ENCODE measurements at places on chromosomes 2 and 18.

- no peak for DNase-seq
Observed at GRCh38 chr2:31256611-31257382, 22.8 kb downstream of the EHD3 start.

- DNase-seq, result no peak
Observed at GRCh38 chr2:78498125-78498524, 527.4 kb upstream of the REG3G start.

- no peak for DNase-seq
Observed at GRCh38 chr2:20224164-20224715, 690 bp downstream of the SDC1 start.

DNA sequence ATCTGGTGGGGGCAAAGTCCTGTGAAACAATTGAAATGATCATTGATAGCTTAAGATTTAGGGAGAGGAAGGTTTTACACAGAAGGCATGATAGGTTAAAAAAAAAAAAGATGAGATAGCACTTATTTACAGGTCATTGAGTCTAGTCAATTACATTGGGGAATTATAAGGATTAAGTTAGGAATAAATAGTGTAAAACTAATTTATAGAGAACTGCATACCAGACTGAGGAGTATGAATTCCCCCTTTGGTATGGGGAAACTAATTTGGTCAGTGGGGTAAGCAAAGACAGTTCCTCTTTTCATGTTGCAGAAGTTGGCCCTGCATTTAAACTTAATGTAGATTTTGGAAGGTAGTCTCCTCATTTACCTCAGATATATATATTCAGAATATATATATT lies 10.8 kb downstream of the GLS start:
- DNase-seq, result no peak

GRCh38 chr2:114754907-114755563 lies 312.6 kb downstream of the DPP10 start:
- DNase-seq, result no peak

- DNase-seq, result no peak
Observed at GRCh38 chr2:14316594-14316993, 315.9 kb upstream of the LRATD1 start.

DNA sequence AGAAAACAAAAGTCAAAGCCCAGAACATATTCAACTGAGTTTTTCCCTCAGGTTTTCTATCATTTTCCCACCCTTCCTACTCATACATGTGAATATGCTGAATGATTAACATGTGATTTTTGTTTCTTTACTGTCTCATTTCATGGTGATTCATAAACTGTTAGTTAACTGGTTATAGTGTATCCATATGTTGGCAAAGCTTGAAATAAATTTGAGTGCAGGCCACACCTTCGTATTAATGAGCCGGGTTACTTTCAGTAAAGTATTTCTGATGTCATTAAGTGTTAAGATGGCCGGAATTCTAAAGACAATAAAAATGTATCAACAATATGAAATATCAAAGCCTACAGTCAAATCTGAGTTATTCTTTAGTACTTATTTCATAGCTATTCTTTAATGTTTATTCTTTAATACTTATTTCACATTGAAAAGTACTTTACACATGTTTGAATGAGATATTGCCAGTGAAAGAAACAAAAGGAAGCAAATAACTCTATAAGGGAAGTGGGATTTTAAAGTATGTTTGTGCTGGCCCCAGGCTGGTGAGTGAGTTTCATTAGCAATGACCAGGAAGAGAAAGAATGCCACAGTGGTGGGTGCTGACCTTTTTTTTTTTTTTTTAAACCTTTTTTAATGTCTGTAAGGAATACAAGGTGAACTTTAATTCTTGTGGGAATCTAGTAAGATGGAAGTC lies 178.6 kb downstream of the NEDD4L start:
- no peak for DNase-seq

GRCh38 chr18:67476585-67476984 lies 39.9 kb downstream of the DSEL start:
- no peak for DNase-seq

DNA sequence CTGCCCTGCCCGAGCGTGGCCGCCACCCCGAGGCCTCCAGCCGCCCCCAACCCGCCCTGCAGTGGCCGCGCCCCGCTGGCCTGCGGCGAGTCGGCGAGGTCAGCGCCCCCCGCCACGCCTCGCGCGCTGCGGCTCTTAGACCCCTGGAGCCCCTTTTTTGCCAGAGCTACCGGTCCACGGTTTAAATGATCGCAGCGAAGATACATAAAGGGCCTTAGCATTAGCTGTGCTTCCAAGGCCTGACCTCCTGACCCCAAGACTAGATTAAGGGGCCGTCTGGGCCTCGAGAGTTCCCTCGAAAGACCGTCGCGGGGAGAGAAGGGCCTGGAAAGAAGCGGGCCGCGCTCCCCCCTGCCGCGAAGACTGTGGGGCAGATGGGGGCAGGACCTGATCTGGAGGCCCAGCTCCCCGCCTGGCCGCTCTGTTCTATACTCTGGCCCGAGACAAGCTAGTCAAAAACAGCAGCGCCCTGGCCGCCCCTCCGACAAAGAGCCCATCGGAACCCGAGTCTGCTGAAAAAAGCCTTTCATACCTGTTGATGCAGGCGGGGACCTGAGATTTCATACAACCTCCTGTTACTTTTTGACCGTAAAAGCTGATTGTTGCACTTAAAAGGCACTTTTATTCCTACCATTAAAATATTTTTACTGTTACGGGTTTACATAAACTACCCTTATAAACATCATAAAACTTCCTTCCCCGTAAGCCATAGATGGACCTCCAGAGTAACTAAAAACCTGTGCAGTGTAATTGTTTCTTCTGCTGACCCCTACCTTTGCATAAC lies 68.7 kb upstream of the PSMD14 start:
- DNase-seq, result no peak

DNA sequence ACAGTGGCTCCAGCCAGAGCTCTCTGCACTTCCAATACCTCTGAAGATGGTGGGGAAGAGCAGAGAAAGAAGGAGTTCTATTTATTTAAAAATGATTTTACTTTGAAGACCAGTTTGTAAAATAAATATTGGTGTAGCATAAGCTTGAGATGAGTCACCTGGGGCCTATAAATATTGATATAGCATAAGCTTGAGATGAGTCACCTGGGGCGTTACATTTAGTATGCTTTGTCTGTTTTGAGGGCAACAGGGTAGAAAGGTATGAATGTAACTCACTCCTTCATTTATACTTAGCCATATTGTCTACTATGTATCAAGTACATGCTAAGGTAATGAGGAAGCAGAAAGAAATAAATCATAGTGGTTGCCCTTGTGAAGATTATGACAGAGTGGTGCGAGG lies 7.7 kb upstream of the SULT1C4 start:
- DNase-seq, result no peak

- DNase-seq, result peak; percentile 61
Observed at GRCh38 chr2:172836347-172836821, 100.7 kb downstream of the RAPGEF4 start.

- DNase-seq, result no peak
Observed at GRCh38 chr2:235951493-235951892, 216.7 kb downstream of the GBX2 start.

DNA sequence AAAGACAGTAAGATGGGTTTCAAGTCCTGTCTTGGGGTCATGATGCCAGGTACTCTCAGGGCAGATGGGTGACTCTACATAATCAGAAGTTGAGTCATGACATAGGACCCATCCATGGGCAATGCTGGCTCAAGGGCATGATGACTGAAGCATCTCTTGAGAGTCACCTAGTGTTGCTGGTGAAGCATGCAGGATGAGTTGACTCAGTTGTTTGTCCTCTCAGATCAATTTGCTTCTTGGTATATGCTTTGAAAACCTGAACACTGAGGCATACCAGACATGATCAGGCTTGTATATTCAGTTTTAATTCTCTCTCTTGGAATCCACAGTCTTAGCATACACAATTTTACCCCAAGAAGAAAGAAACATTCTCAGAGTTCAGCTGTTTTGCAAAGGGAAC lies 658.9 kb upstream of the NXPH2 start:
- no peak for DNase-seq

GRCh38 chr2:164141271-164141670 lies 405.5 kb upstream of the FIGN start:
- DNase-seq, result no peak

- DNase-seq, result no peak
Observed at GRCh38 chr2:218925434-218925833, 34.0 kb upstream of the CDK5R2 start.

DNA sequence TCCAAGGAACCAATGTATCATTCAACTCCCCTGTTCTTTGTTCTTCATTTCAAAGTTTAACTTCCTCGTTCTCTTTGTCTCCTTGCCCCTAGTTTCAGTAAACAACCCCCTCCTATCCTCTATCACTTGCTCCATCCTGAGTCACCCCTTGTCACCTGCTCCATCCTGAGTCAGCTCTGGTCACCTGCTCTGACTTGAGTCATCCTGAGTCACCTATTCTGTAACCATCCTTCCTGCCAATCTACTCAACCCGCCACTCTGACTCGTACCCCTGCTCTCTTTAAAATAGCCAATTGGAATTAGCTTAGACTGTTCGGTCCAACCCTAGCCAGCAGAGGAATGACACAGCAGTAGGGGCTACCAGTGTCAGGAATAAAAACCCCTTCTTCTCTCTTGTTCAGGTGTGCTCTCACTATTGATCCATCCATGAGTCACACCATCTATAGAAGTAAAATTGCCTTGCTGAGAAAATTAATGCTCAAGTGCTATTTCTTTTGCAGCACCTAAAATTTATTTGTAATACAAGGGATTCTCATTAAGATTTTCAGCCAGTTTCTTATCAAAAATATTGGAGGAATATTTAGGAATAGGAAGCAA lies 326.8 kb downstream of the AKAIN1 start:
- DNase-seq, result no peak

- DNase-seq, result no peak
Observed at GRCh38 chr2:128329607-128330006, 10.9 kb upstream of the HS6ST1 start.

DNA sequence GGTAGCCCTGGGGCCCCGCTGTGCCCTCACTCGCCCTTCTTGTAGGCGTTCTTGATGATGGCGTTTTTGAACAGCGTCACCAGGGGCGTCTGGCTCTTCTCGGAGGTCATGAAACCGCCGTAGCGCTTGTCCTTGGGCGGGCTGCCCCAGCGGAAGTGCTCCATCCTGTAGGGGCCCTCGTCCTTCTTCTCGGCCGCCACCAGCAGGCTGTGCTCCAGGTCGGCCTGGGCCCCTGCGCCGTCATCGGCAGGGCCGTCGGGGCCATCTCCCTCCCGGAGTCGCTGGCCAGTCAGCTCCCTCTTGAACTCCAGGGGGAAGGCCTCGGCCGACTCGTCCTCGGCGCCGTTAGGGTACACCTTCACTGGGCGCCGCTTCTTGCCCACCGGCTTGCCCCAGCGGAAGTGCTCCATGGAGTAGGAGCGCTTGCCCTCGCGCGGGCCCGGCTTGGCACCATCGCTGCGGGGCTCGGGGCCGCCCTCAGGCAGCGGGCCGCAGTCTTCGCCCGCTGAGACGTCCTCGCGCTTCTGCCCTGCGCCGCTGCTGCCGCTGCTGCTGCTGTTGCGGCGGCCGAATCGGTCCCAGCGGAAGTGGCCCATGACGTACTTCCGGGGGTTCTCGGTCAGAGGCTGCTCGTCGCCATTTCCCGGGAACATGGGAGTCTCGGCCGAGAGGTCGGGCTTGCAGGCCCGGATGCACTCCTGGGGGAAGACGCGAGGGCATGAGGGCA lies 7.2 kb downstream of the POMC start:
- DNase-seq, result no peak

DNA sequence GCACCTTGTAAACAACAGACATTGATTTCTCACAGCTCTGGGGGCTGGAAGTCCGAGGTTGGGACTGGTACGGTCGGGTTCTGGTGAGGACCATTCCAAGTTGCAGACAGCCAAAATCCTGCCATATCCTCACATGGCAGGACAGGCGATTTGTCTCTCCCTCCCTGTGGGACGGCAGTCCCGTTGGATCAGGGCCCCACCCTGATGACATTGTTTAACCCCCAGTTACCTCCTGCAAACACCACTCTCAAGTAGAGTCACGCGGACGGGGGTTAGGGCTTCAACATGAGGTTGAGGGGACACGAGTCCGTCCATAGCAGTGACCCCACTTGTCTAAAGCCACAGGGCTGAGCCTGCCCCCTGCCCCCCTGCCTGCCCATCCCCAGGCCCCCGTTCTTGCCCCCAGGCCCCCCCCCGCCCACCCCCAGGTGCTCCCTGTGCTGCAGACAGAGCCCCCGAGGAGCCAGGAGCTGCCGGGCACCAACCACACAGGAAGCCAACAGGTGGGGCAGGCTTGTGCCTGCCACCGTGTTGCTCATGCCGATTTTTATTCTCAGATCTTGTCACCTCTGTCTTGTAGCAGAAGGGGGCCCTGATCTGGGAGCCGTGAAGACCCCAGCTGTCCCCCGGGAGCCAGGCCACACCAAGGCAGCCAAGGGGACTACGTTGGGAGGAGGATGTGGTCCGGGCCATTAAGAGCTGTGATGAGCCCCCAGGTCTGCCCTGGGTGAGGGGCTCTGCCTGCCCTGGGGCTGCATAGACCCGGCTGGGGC lies 82.2 kb downstream of the NFATC1 start:
- DNase-seq, result no peak

DNA sequence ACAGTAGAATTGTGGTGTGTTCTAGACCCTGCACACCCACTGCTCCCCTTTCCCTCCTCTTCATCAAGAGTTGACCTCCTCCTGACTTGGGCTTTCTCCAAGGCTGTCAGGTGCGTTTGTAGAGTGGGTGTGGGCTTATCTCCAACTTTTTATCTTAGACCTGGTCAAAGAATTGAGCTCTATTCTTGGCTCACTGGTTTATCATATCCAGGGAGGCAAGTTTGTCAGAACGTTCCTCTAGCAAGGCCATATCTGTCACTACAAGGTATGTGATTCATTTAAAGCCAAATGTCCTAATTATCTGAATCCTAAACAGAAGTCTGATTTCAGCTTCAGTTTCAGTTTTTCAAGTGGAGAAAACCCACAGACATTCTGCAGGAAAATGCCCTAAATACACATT lies 117.1 kb upstream of the MGAT5 start:
- DNase-seq, result no peak

GRCh38 chr2:46610021-46610420 lies 130.7 kb downstream of the TMEM247 start:
- no peak for DNase-seq

DNA sequence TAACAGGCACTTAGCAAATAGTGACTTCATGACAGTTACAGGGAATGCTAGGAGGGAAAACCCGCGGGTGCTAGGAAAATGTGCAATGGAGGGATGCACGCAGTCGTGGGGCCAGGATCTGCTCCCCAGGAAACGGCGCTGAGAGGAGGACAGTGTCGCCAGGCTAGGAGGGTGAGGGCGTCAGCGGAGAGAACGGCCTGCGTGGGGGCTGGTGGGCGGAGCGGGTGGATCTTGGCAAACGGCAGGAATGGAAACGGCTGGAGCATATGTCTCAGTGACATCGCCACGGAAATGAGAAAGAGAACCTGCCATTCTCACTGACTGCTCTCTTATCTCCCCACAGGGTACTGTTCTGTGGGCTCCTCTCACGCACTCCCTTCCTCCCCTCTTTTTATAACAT lies 478.5 kb upstream of the ID2 start:
- no peak for DNase-seq

All from H54 (cell line).